ENCODE measurements at places on chromosomes 2 and 18. TPM values are rescaled to one million over a fixed set of nuclear protein-coding genes. Genes with fewer than 3 reads are reported as not detected.

DNA sequence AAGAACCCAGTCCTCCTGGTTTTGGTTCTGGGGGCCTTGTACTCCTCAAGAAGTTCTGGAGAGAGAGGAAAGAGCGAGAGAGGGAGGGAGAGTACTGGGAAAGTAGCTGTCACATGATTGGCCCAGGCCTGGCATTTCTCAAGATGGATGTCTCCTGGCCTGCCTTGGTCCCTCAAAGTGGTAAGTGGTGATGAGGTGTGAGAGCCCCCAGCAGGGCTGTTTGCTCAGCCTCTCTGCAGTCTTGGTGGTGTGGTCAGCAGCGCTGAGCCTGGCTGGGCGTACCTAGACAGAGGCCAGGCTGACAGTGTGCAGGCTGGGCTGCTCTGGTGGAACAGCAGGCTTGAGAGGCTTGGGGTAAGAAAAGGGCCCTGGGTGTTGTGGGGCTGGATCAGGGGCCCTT is 2.5 kb downstream of the SPEG start:
- DNase-seq: no peak

DNA sequence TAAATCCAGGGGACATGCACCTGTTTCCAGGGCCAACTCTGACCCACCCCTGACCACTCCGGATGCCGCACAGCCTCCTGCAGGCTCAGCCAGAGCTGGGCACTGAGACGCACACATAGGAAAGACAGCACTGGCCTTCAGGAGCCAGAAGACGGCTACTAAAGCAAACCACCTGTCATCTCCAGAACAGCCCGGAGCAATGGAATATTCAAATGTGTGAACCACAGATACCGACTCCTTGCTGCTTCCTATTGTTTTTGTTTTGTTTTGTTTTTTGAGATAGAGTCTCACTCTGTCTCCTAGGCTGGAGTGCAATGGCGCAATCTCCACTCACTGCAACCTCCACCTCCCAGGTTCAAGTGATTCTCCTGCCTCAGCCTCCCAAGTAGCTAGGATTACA is 94.0 kb downstream of the LAMA1 start:
- no peak for DNase-seq

The RIT2 gene
- total RNA-seq: 9.5 TPM

The CDH19 gene
- 0.09 TPM for total RNA-seq

DNA sequence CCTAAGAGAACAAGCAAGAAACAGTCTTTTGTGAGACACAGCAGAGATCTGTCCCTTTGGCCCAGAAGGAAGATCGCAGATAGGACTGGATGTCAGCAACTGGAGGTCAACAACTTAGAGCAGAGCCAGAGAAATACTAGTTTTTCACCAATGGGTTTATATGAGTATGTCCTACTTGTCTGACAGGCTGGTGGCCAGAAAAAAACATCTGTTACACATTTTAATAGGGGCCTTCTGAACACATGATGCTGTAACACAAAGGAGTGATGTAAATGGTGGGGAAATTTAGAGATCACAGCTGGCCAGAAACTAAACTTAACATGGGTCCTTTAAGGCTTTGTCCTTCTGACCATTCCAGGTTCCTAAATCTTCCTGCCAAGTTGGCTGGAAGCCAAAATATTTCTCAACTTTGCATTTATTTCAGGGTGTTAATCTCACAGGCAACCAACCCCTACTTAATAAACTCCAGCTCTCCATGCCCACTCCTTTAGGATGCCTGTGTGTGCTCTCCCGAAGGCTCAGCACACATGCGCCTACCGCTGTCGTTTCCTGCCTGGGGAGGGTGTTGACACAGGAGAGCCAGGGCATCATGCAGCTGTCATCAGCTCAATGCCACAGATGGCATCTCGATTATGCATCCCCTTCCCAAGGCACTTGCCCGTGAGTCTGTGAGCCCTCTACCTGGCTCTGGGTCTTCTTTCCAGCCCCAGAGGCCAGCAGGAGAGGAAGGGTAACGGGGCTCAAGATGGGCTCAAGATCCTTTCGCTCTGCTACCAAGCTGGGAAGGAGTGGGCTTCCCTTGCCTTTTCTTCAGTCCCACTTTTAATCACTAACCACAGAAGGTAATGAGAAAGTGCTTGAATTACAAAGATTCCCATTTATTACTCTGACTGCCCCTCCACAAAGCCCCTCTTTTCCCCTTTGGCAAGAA is 252.5 kb downstream of the ETAA1 start:
- no peak for DNase-seq

The CEBPZOS gene
- 23.5 TPM for total RNA-seq

GRCh38 chr2:54708584-54709335 is 14.7 kb upstream of the EML6 start:
- DNase-seq: peak; percentile 20

DNA sequence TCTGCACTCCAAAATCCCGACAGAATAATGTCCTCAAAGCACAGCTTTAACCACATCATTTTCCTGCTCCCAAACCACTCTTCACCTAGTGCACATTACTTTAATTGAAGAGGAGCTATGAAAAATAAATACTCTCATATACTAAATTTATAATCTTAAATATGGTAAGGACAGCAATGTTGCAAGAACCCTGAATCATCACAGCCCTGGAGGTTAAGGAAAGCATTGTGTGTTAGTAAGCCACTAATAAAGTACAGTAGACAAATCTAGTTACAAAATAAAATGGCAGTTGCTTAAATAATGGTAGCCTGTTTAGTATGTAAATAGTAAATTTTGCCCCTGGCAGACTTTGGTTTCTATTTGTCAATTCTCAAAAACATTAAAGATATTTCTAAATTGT is 27.0 kb upstream of the CCDC178 start:
- DNase-seq: no peak

The STARD6 gene
- total RNA-seq: not detected

The C2orf66 gene
- 1.8 TPM for total RNA-seq

DNA sequence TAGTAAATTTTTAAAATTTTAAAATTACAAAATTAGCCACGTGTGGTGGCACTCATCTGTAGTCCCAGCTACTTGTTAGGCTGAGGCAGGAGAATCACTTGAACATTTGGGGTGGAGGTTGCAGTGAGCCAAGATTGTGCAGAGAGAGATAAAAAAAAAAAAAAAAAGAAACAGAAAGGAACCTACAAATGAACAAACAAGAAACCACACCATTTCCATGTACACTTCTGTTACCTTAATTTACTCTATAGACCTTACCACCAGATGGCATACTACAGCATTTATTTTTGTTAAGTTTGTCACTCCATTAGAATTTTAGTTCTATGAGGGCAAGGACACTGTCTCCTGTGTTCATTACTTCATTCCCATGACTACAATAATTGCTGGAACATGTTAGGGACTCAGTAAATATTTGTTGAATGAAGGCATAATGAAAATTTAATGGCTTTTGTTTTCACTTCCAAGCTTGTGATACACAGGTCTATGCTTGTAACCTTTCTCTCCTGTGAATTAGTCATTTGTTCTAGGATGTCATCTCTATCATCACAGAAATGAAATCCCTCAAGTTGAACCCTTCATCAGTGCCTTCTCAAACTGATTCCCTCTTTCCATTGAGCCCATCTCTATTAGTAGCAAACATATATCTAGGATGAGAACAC is 76.0 kb downstream of the ARHGAP15 start:
- DNase-seq: no peak

Measured in cerebellum (tissue), 4 donors.